ENCODE measurements at places on chromosomes 1 and 21.
A peak's percentile ranks its signal among the peaks of the same experiment; 100 is the strongest.

- no peak for DNase-seq
These were observed 392 bp upstream of the TAGLN2 start for GRCh38 chr1:159925719-159926078.

GRCh38 chr1:95086949-95087533 lies 14.3 kb upstream of the ALG14 start:
- no peak for DNase-seq

GRCh38 chr1:32767641-32768040 lies 49.5 kb downstream of the YARS1 start:
- DNase-seq = no peak

- DNase-seq = no peak
These were observed 152.3 kb downstream of the NR5A2 start for GRCh38 chr1:200179781-200180160.

GRCh38 chr1:16367258-16367967 lies 371 bp downstream of the SZRD1 start:
- peak; percentile 58 for DNase-seq

DNA sequence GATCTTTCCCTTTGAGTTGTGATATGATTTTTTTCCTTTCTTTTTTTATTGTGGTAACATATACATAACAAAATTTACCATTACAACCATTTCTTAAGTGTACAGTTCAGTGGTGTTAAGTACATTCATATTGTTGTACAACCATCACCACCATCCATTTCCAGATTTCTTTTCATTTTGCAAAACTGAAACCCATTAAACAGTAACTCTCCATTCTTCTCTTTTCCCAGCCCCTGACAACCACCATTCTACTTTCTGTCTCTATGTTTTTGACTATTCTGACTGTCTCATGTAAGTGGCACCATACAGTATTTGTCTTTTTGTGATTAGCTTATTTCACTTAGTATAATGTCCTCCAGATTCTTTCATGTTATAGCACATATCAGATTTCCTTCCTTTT lies 30.3 kb downstream of the CEP350 start:
- DNase-seq = no peak

DNA sequence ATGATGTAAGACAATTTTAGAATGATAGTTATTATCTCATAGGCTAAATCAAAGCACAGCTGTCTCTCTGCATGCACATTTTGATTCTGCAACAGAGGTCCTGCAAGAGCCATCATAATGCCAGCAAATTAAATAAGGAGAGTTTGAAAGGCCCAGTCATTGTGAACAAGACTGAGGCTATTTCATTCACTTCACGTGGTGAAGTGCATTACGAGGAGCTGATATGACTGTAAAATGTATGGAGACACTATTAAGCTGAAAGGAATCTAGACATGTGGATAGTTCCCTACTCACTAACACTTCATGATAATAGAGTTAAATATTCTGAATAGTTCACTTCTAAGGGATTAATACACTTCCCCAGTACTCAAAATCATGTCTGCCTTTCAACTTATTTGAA lies 299.0 kb downstream of the SMYD3 start:
- DNase-seq = no peak

DNA sequence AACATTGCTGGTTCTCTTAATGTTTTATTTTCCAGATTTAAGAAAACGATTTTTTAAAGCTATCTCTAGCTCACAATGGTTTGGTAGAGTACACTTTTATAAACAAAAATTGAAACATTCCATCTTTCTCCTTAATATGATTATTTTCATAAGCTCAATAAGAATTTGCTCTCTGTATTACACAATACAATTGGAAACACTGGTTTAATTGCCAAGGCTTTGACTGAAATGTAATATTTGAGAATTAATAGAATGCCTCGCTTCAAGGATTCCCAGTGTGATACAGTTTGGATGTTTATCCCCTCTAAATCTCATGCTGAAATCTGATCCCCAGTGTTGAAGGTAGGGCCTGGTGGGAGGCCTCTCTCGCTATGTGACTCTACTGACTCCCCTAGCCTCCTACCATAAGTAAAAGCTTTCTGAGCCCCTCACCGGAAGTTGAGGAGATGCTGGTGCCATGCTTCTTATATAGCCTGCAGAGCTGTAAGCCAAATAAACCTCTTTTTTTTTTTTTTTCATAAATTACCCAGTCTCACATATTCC lies 67.4 kb downstream of the DDAH1 start:
- DNase-seq = no peak

DNA sequence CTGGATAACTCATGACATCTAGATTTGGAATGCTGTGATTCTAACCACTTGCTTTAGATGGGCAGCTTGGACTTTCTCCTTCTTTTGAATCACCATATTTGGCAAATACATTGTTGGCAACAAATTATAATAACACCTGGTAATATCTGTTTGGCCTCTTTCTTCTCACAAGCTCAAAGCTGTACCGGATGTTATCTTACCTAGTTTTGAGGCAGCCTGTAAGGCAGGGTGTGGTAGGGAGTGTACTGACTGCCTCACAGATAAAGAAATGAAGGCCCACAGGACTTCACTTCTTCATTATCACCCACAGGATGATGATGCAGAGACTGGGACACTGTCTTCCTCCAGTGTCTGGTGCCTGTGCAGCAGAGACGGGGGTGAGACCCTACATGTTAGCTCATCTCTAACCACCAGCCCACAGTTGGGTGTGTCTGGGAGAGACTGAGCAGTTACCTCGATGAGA lies 28.5 kb downstream of the TUFT1 start:
- no peak for DNase-seq

DNA sequence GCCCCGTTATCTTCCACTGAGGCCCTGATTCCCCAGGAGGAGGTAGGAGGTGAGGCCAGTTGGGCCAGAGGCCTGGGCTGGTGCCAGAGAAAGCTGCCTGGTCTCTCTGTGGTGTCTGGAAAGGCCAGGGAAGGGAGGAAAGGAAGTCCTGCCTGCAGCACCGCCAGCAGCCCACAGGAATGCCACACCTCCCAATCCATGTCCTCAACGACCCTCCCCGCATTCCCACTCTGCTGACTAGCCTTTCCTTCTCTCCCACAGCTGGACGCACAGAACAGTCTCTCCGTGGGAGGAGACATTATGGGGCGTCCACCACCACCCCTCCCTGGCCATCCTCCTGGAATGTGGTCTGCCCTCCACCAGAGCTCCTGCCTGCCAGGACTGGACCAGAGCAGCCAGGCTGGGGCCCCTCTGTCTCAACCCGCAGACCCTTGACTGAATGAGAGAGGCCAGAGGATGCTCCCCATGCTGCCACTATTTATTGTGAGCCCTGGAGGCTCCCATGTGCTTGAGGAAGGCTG lies 18.0 kb downstream of the CSF1 start:
- no peak for DNase-seq

Data from stimulated activated CD8-positive, alpha-beta memory T cell treated with anti-CD3 and anti-CD28 coated beads, Interleukin-7, amount 100 ng/mL, for 1 hour (primary cell).